ENCODE measurements at places on chromosomes 4 and X.

DNA sequence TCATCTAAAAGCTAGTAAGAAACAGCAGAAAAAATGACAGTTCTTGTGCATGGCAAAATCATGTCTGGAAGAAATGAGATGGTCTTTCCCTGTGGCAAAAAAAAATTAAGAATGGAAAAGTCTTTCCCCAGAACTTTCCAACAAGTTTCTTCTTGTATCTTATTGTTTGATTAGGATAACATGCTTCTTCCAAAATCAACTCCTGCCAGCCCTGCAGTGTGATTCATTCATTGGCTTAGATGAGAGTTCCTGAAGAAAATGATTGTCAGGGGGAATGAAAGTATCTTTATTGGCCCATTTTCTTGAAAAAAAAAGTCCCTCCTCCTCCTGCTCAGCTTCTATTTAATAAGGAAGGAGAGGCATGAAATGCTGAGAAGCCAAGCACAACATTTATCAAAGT, 407.7 kb downstream of the ARAP2 start:
- no peak for DNase-seq

DNA sequence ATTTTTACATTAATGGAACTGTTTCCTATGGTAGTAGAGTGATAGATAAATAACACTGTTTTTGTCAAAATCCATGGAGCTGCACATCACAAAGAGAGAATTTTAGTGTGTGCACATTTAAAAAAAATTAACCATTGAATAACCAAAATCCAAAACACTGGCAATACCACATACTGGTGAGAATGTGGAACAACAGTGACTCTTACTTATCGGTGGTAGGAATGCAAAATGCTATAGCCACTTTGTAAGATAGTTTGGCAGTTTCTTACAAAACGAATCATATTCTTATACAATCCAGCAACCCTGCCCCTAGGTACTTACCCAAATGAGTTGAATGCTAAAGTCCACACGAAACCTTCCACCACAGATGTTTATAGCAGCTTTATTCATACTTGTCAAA, 229.6 kb upstream of the GPR101 start:
- no peak for DNase-seq

DNA sequence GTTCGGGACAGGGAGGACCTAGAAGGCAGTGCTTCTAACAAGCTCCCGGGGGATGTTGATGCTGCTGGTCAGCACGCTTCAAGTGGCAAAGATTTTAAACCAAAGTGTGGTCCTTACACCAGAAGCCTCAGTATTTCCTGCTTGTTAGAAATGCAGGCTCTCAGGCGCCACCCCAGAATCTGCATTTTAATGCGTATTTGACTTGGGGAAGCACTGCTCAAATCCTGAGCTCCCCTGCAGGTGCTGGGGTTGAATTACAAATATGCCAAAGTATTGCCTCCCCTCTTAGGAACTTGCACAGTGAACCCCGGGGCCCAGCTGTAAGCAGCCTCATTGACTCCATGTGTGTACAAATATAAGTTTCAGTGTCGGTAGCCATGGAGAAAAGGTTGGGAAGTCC, 70.8 kb upstream of the RAI2 start:
- no peak for DNase-seq

- DNase-seq: no peak
Measured at GRCh38 chr4:173684223-173684622, 154.2 kb upstream of the HAND2 start.

DNA sequence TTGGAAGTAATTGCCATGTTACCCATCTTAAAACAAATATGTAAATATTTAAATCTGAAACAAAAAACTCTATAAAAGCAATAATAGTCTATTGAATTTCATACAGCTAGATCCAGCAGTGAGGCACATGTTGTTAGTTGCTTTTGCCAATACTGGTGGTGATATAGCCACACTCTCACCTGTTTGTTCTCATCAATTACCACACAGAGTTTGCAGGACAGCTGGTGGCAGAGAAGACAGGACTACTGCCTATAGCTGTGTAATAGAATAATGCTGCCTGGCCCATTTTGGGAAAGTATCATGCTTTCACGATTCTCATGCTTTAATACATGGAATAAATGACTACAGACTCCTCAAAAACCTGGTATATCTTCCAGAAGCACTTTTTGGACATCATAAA, 3.7 kb upstream of the PRR32 start:
- no peak for DNase-seq

DNA sequence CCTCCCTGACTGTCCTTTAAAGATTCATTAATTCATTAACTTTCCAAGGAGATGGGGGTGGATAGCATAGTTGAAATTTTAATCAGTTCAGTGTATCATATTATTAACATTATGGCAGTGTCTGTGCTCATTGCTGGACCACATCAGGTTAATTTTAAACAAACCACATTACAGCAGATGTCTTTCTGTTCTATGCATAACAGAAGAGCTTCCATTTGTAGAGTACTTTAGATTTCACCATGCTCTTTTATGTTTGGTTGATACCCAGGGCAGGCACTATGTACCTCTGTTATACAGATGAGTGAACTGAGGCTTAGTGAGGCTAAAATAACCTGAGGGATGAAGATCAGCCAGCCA, 41.1 kb downstream of the AFF2 start:
- DNase-seq: no peak

GRCh38 chrX:111169141-111169540, 73.2 kb downstream of the PAK3 start:
- no peak for DNase-seq

GRCh38 chrX:10714531-10714930, 94.1 kb upstream of the MID1 start:
- no peak for DNase-seq

GRCh38 chrX:39896951-39897740, 200.6 kb downstream of the BCOR start:
- DNase-seq: no peak

GRCh38 chr4:52586069-52586468, 73.0 kb downstream of the USP46 start:
- no peak for DNase-seq

DNA sequence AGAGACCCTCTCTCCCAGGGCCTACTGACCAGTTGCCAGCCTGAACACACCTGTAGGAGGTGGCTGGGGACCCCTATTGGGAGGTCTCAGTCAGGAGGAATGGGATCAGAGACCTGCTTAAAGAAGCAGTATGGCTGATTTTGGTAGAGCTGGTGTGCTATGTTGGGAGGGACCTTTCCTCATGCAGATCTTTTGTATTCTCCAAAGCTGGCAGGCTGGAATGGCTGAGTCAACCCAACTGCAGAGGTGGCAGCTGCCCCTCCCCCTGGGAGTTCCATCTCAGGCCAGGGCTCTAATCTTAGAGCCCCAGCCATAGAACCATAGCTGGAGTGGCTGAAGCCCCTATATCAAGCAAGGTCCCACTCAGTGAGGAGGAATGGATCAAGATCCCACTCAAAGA, 279.3 kb upstream of the BMP3 start:
- DNase-seq: no peak

- DNase-seq: no peak
Measured at GRCh38 chrX:71184803-71185495, 38.1 kb upstream of the GJB1 start.

- DNase-seq: peak; percentile 87
Measured at GRCh38 chr4:189124149-189124758, 816.4 kb upstream of the FRG1 start.

DNA sequence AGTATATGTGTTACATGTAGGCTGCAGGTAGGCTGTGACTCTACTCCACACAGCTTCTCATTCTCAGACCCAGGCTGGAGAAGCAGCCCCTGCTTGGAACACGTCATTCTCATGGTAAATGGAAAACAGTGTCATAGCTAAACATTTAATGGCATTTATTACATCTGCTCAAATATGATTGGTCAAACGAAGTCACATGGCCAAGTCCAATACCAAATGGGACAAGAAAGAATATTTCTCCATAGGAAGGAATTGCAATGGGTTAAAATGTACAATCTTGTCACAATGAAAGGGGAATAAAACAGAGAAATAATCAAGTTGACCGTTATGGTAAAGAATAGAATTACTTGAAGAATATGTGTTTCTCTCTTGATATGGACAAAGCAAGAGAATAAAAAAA, 198.6 kb downstream of the ANAPC10 start:
- DNase-seq: no peak

GRCh38 chr4:156515295-156515694, 456.3 kb downstream of the PDGFC start:
- no peak for DNase-seq

GRCh38 chr4:78569306-78569821, 17.8 kb downstream of the ANXA3 start:
- DNase-seq: no peak

- DNase-seq: no peak
Measured at GRCh38 chr4:26028793-26029567, 115.0 kb downstream of the SMIM20 start.

DNA sequence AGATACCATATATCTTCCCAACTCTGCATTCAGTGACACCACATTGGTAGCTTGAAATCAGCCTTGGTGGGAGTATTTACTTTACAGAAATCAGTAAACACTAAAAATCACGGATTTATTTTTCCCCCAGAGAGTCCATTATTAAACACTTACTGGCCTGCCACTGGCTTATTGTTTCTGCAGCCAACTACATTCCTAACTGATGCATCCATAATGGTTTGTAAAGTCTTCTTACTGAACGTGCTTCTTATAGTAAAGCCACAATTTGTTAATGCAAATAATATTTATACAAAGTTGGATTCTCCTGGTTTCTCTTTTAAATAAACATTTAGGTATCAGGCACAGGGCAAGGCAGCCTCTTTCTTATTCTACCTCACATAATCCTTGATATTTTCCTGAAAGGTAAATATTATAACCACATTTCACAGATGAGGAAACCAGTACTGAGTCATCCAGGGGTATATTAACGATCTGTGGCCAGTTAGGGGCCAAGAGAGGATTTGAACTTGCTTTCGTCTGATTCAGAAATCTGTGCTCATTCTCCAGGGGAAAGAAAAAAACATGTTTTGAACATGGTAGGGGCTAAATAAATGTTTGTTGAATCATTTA, 136.5 kb downstream of the RAB28 start:
- no peak for DNase-seq

GRCh38 chr4:74157154-74157553, 764 bp upstream of the MTHFD2L start:
- DNase-seq: no peak

DNA sequence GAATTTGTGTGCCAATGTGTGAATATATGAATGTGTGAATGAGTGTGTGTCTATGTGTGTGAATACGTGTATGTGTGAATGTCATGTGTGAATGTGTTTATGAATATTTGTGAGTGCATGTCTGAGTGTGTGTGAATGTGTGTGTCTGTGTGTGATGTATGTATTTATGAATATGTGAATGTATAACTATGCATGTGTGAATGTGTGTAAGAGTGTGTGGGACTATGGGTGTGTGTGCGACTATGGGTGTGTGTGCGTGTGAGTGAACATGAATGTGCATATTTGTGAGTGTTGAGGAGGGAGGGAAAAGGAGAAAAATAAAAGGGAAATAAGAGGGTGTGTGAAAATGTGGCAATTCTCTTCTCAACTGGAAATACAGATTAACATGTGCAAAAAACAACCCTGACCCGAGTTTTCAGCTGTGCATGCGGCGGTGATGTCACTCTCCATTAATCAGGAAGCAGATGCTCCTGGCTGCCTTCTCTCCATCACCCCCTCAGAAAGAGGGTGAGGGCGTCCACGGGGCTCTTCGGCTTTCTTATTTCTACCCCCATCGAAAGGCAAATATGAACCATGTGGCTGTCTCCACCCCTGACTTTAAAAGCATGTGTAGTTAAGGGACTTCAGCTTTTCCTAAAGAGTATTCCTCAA, 219.8 kb downstream of the MAML3 start:
- DNase-seq: no peak

DNA sequence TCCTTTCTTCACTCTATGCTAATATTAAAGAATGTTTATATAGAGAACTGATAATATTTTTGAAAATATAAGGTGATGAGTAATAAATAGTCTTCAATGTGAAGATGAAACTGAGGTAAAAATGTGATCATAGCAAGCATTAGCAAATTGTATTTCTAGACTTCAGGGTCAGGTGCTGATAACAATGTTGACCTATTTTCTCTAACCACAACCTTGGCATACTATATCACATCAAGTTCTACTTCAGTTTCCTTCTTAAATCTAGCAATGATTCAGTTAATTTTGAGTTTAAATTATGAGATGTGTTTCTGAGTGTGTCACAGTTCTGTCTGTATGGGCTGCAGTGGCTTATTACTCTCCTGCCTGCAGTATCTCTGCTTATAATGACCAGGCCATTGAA, 209.4 kb downstream of the RAPGEF2 start:
- no peak for DNase-seq

DNA sequence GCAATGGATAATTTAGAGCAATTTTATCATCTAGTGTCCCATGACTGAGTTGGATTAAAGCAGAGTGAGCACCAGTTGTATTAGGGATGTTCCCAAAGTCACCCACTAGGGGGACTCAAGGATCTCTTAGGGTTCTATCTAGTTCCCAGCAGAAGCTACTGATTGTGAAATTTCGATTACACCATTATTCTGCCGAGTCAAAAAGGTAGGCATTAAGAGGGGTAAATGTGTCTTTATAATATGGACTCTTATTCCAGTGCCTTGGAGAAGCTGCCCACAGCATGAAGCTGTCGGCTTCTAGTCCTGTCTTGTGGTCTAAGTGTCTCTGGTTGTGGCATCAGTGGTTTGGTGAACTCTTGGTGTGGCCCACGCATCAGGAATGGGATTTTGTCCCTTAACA, 53.3 kb downstream of the RGS12 start:
- no peak for DNase-seq

GRCh38 chr4:56796211-56796610, 25.3 kb downstream of the SPINK2 start:
- DNase-seq: no peak

DNA sequence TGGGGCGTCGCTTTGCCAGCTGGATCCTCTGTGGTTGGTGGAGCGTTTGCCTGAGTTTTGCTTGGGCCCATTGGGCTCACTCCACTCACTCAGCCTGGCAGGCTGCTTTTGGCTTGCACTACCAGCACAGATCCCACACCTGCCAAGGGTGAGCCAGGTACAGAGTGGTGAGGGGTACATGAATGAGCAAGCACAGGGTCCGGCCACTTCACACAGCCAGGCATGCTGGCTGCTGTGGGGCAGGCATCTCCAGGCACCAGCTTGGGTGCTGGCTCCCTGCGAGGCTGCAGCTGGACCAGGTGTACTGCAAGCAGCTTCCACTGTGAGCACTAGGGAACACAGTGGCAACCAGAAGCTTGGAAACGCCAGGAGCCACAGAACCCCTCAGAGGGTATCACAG, 60.1 kb upstream of the NPNT start:
- DNase-seq: no peak

DNA sequence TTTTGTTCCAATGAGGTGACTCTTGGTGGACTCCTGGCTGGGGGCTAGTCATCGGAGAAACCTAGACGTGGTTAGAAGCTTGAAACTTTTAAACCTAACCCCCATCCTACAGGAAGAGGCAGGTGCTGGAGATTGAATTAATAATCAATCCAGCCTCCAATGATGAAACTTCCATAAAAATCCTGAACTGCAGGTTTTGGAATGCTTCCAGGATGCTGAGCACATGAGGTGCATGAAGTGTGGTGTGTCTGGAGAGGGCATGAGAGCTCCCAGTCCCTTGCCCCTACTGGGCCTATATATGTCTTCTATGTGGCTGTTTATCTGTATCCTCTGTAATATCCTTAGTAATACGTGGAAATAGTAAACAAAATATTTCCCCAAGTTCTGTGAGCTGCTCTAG, 90.7 kb upstream of the PDHA2 start:
- DNase-seq: no peak

- DNase-seq: no peak
Measured at GRCh38 chrX:113275804-113276203, 435.2 kb upstream of the AMOT start.
